Effector memory CD8-positive, alpha-beta T cell (primary cell): ENCODE measurements at places on chromosomes 7 and 10.

DNA sequence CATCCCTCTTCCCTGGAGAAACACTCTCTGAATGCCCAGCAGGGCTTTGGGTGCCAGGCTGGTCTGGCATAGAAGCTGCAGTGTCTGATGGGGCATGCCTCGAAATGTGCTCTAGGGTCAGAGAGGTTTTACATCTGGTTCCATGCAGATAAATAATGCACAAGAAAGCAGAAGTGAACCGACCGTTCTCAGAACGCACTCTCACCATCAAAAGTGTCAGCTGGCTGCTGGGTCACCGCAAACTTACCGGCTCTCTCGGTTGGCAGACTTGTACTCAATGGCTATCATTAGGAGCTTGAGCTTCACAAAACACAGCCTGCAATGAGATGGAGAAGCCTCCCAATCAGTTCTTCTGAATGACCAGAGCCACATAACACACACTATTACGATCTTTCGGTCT, 610.0 kb downstream of the KCNMA1 start:
- no peak for DNase-seq

- no peak for DNase-seq
These were observed 15.3 kb downstream of the GPRIN2 start for GRCh38 chr10:46541017-46541661.

DNA sequence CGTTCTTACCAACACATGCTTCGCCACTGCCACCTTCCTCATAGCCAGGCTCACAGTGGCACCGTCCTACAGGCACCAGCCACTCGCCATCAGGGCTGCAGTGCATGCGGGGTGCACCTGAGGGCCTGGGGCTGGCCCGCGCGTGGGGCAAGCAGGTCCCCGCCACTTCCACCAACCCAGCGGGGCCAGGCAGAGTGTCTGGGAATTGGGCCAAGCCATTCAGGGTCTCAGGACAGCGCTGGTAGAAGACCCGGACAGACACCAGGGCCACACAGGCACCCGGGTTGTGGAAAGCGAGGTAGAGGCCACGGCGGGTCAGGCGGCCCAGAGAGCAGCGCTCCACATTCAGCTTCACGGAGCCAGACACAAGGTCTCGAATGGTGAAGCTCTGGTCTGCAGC, 9.0 kb downstream of the EPHA1 start:
- no peak for DNase-seq

DNA sequence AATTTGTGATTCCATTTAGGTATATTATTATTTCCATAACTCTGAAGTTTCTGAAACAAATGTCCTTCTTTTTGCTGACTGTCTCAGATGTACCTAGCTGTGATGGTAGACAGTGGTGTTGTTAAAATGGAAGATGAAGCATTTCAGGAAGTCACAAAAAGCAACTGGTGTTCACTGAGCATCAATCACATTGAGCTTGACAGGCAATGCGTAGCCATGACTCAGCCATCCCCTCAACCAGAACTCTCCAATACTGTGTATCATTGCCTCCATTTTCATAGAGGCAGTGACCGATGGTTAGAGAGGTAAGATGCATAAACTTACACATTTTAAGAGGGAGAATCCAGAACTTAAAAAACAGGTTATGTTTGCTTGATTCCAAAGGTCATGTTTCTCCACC, 434.0 kb downstream of the INHBA start:
- no peak for DNase-seq

GRCh38 chr7:118079369-118079768, 104.6 kb upstream of the LSM8 start:
- no peak for DNase-seq
